ENCODE measurements at places on chromosomes 1 and 21.

- no peak for DNase-seq
These were observed 5.5 kb downstream of the CLCA4 start for GRCh38 chr1:86552376-86552775.

GRCh38 chr1:234978397-234979295, 150.0 kb downstream of the TOMM20 start:
- DNase-seq: no peak

- DNase-seq: no peak
These were observed 58.8 kb upstream of the AJAP1 start for GRCh38 chr1:4595341-4596225.

DNA sequence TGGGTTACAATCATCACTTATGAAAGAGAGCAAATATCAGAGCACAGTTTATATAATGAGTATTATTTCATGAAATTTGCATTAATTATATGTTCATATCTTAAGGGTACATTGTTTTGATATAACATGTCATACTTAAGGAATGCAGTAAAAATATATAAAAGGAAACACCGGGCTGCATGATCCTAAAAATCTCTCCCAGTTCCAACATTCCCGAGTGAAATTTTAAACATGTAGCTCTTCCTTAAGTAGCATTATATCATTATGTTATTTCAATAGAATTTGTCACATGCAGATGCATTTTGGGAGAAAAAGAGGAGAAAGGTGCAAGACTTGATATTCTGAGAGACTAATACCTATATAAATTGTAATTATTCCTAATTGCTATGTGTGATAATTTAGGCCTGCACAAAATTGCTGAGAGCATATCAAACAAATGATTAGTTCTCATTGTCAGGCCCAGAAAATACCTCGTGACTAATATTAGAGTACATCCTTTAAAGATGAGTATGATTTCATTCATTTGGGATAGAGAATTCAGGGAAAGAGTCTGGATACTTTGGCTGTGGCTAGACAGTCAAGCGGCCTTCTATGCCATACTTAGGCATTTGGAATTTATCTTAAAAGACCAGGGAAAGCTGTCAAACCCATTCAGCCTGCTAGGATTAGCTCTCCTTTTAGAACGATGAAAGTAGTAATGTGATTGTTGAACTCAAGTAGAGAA, 86.8 kb downstream of the ADGRL2 start:
- no peak for DNase-seq

GRCh38 chr1:92784021-92784638, 778 bp downstream of the EVI5 start:
- no peak for DNase-seq

- DNase-seq: no peak
These were observed 1.2 kb upstream of the EXTL1 start for GRCh38 chr1:26020330-26020768.

- no peak for DNase-seq
These were observed 124.9 kb upstream of the PLXNA2 start for GRCh38 chr1:208369045-208369444.

GRCh38 chr1:226461087-226461486, 53.2 kb upstream of the PARP1 start:
- no peak for DNase-seq

GRCh38 chr1:78224861-78225552, 179.2 kb downstream of the GIPC2 start:
- DNase-seq: no peak

DNA sequence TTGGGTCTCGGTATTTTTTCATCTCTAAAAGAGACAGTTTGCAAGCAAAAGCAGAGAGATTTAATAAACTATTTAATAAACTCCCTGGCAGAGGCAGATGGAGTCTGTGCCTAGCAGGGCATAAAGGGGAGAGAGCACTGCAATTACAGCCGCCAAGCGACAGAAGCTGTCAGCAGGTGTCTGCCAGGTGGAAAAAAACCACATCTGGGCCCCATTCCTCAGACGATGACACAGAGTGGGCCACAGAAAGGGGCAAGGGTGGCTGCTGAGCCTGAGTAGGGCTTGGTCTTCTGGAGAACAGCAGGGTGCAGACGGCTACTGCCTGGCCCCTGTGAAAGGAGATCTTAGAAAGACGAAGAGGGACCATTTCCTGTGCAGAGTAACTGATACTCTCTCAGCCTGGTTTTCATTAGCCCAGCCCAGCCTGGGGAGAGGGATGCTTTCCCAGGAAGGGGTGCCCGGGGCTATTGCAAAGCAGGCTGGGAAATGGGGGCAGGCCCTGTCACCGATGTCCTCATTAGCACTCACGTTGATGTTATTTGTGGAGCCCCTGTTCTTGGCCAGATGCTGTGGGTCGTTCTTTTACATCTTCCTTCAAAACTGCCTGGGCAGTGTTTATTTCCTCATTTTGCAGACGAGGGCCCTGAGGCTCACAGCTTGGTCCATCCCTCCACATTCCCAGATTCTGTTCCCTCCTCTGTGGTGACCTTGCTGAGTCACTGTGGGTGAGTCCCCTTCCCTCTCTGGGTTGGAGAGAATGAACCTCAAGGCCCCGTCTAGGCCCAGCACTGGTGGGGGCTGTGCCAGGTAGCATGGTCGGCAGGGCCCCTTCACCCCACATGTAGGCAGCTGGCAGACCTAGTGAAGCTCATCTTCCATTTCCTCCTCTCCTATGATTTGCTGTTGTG, 472.7 kb downstream of the PTPRU start:
- DNase-seq: no peak

DNA sequence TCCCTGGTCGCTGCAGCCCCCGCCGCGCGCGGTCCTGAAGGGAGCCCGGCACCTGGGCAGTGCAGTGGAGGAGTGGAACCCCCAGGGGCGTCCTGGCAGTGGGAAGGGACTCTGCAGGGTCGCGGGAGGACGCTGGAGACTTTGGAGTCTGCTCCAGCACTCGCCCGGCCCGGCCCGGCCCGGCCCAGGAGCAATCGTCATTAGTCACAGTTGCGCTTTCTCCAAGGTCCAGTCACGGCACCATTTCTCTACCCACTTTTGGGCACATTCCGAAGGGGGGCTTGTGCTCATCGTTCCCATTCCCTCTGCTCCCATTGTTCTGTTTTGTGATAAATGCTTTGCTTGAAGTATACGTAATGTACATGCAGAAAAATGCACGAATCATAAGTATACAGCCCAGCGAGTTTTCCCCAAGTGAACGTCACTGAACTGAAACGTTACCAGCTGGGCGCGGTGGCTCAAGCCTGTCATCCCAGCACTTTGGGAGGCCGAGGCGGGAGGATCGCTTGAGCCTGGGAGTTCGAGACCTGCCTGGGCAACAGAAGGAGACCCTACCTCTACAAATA, 999 bp downstream of the THAP3 start:
- no peak for DNase-seq

- DNase-seq: no peak
These were observed 185.8 kb downstream of the HS2ST1 start for GRCh38 chr1:87100271-87100670.

DNA sequence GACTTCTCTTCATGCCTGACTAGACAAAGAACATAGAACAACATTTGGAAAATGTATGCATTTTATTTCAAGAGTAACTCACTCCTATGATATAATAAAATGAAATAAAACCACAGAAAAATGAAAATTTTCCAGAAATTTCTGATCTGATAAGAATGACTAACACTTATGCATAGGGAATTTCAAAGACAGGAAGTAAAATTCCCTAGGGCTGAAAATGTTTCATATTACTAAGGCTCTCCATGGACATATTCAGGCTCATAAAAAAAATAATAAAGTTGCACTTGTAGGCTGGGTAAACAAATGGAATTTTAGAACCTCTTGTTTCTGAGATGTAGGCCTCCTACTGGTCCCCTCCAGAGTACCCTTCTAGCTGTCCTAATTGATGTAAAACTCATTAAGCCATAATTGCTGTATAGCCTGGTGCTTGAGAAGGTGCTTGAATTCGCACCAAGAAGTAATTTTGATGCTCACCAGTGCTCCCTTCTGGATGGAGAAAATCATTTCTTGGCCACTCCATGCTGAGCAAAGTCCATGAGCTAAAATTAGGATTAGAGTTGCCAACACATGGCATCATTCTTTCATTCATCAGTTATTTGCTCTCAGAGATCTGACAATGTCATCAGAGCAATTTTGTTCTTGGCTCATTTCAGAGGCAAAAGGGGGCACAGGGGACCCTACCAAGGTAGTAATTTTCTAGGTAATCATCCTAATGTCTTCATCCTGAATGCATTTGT, 641.0 kb upstream of the CAMK1G start:
- no peak for DNase-seq
